ENCODE measurements at places on chromosomes 16 and 17. TPM values are rescaled to one million over a fixed set of nuclear protein-coding genes. Genes with fewer than 3 reads are reported as not detected.
A peak's percentile ranks its signal among the peaks of the same experiment; 100 is the strongest.

Gene TLCD3B
- 1.6 TPM for total RNA-seq

Gene RHBDL1
- 0.37 TPM for total RNA-seq

Gene DUSP3
- total RNA-seq = 6.0 TPM

DNA sequence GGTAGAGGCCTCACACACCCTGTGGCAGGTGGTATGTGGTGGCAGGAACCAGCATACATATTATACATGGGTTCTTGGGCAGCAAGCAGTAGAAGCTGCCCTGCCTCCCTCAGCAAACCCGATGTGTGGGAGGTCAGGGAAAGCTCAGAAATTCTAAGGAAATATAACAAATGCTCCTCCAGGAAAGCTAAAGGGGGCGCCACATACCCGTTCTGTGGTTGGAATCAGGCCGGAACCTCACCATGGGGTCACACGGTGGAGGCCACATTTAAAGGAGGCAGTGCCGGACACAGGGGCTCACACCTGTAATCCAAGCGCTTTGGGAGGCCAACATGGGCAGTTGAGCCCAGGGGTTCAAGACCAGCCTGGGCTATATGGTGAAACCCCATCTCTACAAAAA is 12.4 kb upstream of the KATNB1 start:
- H3K36me3 ChIP-seq = no peaks in the 10 kb centered on the region
- DNase-seq = no peak
- no peak overlapping the region for H3K4me3 ChIP-seq
- H3K27me3 ChIP-seq = no peaks in the 10 kb centered on the region
- peaks cover 4% of the 10 kb centered on the region for H3K4me1 ChIP-seq

GRCh38 chr16:88366032-88366703 is 16.6 kb upstream of the ZNF469 start:
- H3K27me3 ChIP-seq = peaks cover 20% of the 10 kb centered on the region
- DNase-seq = no peak
- no peaks in the 10 kb centered on the region for H3K36me3 ChIP-seq
- H3K4me1 ChIP-seq = no peaks in the 10 kb centered on the region
- H3K27ac ChIP-seq = no peak overlapping the region
- no peak overlapping the region for H3K4me3 ChIP-seq

- no peaks in the 10 kb centered on the region for H3K27me3 ChIP-seq
- DNase-seq = no peak
- H3K27ac ChIP-seq = no peak overlapping the region
- H3K4me3 ChIP-seq = no peak overlapping the region
Measured at GRCh38 chr17:81438688-81439087, 43.4 kb downstream of the BAHCC1 start.

GRCh38 chr16:68000450-68000849 is 1.2 kb upstream of the DPEP2 start:
- H3K4me3 ChIP-seq = no peak overlapping the region
- no peaks in the 10 kb centered on the region for H3K27me3 ChIP-seq
- H3K36me3 ChIP-seq = peaks cover 4% of the 10 kb centered on the region
- DNase-seq = no peak
- H3K4me1 ChIP-seq = peaks cover 35% of the 10 kb centered on the region
- H3K27ac ChIP-seq = peak overlapping the region; percentile 81

GRCh38 chr17:50725769-50726655 is 6.6 kb downstream of the LUC7L3 start:
- H3K27me3 ChIP-seq = no peaks in the 10 kb centered on the region
- H3K4me1 ChIP-seq = peaks cover 56% of the 10 kb centered on the region
- no peak overlapping the region for H3K27ac ChIP-seq
- no peak for DNase-seq
- H3K4me3 ChIP-seq = no peak overlapping the region
- H3K36me3 ChIP-seq = peaks cover 33% of the 10 kb centered on the region

Gene STAT5B
- 112 TPM for total RNA-seq

Gene CCL4L2
- total RNA-seq = 22.8 TPM

- no peaks in the 10 kb centered on the region for H3K27me3 ChIP-seq
- no peaks in the 10 kb centered on the region for H3K36me3 ChIP-seq
- no peak for DNase-seq
Measured at GRCh38 chr16:89586853-89587252, 11.3 kb downstream of the CPNE7 start.

GRCh38 chr17:81494626-81495377 is 17.8 kb downstream of the ACTG1 start:
- no peak overlapping the region for H3K4me3 ChIP-seq
- H3K27ac ChIP-seq = no peak overlapping the region
- H3K36me3 ChIP-seq = no peaks in the 10 kb centered on the region

DNA sequence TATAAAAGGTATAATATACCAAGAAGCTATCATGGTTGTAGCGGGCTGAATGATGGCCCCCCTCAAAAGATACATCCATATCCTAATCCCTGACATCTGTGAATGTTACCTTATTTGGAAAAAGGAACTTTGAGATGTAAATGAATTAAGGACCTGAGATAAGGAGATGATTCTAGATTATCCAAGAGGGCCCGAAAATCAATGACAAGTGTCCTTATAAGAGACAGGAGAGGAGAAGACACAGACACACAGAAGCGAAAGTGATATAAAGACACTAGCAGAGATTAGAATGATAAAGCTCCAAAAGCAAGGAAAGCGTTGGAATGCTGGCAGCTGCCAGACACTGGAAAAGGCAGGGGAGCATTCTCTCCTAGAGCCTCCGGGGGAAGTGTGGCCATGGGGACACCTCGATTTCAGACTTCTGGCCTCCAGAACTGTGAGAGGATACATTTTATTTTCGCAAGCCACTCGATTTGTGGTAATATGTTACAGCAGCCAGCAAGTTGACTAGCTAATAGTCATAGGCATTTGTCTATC is 12.5 kb upstream of the GP1BA start:
- H3K27me3 ChIP-seq = no peaks in the 10 kb centered on the region
- H3K36me3 ChIP-seq = peaks cover 2% of the 10 kb centered on the region
- H3K4me3 ChIP-seq = no peak overlapping the region
- DNase-seq = no peak

DNA sequence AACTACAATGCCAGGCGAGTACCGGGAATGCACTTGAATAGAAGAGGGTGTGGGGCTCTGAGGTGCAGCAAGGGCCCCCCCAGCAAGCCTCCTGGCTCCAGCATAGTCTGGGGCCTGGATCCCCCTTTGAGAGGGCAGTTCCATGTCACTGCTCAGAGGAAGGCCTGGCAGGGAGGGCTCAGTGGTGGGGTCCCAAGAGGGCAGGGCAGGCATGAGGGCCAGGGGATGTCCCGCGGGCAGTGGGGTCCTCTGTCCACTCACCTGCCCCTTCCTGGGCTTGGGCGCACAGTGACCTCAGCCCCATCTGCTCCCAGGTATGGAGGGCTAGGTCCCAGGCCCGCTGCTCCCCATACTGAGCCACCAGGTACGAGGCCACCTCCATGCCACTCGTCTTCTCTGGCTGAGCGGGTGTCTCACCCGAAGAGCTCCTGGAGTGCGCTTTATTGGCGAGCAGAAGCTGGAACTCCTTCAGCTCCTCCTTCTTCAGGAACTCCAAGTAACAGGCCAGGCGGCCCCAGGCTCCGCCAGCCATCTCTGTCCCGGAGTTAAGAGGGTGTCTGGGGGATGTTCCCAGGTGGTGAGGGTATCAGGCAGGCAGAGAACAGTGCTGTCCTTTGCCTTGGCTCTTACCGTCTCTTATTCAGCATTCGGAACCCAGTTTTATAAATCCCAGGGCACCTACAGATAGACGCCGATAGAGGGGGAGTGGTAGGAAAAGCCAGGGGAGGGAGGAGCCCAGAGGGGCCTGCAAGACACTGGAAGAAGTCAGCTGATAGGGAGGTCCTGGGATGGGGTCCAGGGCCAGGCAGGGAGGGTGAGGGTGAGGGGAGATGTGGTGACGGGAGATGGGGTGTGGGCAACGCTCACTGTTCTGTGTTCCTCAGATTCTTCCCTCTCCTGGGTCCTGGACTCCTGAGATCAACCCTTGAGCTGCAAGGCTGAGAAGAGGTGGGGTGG is 605 bp downstream of the NLRP1 start:
- peak; percentile 48 for DNase-seq
- H3K4me3 ChIP-seq = peak overlapping the region; percentile 88
- peaks cover 66% of the 10 kb centered on the region for H3K4me1 ChIP-seq
- peaks cover 36% of the 10 kb centered on the region for H3K36me3 ChIP-seq
- no peaks in the 10 kb centered on the region for H3K27me3 ChIP-seq

Gene MARVELD3
- total RNA-seq = not detected

DNA sequence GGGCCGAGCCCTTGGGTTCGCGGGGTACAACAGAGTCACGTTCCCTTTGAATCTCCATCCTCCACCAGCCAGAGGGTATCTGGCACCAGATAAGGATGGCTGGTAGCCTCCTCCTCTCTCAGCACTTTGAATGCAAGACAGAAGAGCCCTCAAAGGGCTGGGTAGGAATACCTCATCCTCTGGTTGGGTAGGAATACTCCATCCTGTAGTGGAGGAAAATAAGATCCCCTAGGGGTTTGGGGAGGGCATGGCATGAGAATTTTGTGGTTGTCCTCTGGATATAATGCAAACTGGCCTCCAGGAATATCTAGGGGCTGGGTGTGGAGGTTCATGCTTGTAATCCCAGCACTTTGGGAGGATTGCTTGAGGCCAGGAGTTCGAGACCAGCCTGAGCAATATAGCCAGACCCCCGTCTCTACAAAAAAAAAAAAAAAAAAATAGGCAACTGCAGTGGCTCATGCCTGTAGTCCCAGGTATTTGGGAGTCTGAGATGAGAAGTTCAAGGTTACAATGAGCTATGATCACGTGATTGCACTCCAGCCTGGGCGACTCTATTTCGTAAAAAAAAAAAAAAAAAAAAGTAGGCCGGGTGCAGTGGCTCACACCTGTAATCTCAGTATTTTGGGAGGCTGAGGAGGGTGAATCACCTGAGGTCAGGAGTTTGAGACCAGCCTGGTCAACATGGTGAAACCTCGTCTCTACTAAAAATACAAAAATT is 2.7 kb downstream of the IGFBP4 start:
- peaks cover 3% of the 10 kb centered on the region for H3K36me3 ChIP-seq
- peak overlapping the region; percentile 66 for H3K4me3 ChIP-seq
- peaks cover 13% of the 10 kb centered on the region for H3K27me3 ChIP-seq

DNA sequence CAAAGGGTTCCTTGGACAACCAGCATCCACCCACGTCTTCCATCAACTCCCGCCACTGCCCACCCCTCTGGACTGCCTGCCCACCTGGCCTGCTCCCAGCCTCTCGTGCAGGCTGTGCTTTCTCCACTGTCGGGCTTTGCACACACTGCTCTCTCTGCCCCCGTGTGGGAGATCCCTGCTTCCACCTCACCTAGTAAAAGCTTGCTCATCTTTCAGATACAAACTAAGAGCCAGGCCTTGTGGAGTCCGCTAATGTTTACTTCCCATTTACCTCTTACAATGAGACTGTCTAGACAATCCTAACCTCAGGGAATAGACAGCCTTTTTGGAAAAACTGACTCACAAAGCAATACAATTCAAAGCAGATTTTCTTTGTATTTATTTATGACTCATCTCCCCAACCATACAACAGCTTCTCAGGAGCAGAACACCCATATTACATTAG is 67.6 kb downstream of the USP31 start:
- no peak overlapping the region for H3K27ac ChIP-seq
- peaks cover 4% of the 10 kb centered on the region for H3K4me1 ChIP-seq
- DNase-seq = no peak
- no peaks in the 10 kb centered on the region for H3K27me3 ChIP-seq

GRCh38 chr17:61462719-61463315 is 10.6 kb downstream of the TBX4 start:
- peaks cover 7% of the 10 kb centered on the region for H3K4me1 ChIP-seq
- H3K4me3 ChIP-seq = no peak overlapping the region
- H3K27me3 ChIP-seq = peaks cover 69% of the 10 kb centered on the region
- no peak for DNase-seq
- no peak overlapping the region for H3K27ac ChIP-seq
- no peaks in the 10 kb centered on the region for H3K36me3 ChIP-seq

DNA sequence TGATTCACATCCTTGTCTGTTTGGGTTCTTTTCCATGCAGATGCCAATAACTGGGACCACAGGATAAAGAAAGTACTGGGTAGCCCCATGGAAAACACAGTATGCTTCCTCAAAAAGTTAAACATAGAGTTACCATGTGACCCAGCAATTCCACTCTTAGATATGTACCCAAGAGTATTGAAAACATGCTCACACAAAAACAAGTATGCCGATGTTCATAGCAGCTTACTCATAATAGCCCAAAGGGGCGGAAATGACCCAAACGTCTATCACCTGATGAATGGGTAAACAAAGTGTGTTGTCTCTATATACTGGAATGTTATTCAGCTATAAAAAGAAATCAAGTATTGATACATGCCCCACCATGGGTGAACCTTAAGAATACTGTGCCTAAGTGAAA is 55.4 kb downstream of the CYB5B start:
- no peak for DNase-seq
- H3K27me3 ChIP-seq = peaks cover 5% of the 10 kb centered on the region
- no peak overlapping the region for H3K4me3 ChIP-seq
- no peak overlapping the region for H3K27ac ChIP-seq
- H3K4me1 ChIP-seq = no peaks in the 10 kb centered on the region
- peaks cover 3% of the 10 kb centered on the region for H3K36me3 ChIP-seq

DNA sequence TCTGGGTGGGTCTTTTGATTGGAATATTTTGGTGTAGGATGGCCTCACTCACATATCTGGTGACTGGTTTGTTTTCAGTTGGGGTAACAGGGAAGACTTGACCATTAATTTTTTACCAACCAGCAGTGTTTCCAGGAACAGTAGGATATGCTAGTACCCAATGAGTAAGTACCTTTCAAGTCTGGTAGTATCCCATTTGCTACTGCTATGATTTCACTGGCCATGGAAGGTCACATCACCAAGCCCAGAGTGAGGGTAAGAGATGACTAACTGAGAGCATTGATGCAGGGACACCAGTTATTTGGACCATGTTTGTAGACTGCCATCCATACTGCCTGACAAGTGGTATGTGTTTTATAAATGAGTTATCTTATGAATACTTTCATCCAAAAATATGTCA is 277.7 kb downstream of the MAP2K6 start:
- no peak overlapping the region for H3K27ac ChIP-seq
- H3K27me3 ChIP-seq = no peaks in the 10 kb centered on the region
- H3K4me1 ChIP-seq = no peaks in the 10 kb centered on the region
- DNase-seq = no peak
- no peaks in the 10 kb centered on the region for H3K36me3 ChIP-seq
- H3K4me3 ChIP-seq = no peak overlapping the region

GRCh38 chr16:15608398-15609285 is 34.3 kb downstream of the MARF1 start:
- no peak overlapping the region for H3K4me3 ChIP-seq
- peak overlapping the region; percentile 21 for H3K27ac ChIP-seq
- no peaks in the 10 kb centered on the region for H3K27me3 ChIP-seq
- no peak for DNase-seq
- peaks cover 6% of the 10 kb centered on the region for H3K4me1 ChIP-seq
- H3K36me3 ChIP-seq = peaks cover 62% of the 10 kb centered on the region

DNA sequence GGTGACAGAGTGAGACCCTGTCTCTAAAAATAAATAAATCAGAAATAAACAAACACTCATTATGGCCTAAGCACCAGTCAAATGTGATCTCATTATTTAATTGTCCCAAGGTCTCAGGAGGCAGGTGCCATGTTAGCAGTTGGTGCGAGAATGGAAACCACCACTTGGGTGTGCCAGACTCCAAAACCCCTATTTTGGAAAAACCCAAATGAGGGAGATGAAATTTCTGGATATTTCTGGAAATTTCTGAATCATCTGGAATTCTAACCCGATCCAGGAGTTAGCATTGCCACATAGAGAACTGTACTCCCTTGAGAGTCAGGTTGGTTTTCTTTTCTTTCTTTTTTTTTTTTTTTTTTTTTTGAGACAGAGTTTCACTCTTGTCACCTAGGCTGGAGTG is 264.0 kb downstream of the XYLT1 start:
- no peak overlapping the region for H3K27ac ChIP-seq
- H3K4me1 ChIP-seq = no peaks in the 10 kb centered on the region
- H3K4me3 ChIP-seq = no peak overlapping the region
- H3K36me3 ChIP-seq = no peaks in the 10 kb centered on the region
- no peaks in the 10 kb centered on the region for H3K27me3 ChIP-seq

Gene CARD14
- total RNA-seq = not detected

GRCh38 chr16:4266372-4266771 is 6.5 kb downstream of the TFAP4 start:
- no peak overlapping the region for H3K27ac ChIP-seq
- peaks cover 19% of the 10 kb centered on the region for H3K4me1 ChIP-seq
- H3K36me3 ChIP-seq = peaks cover 13% of the 10 kb centered on the region
- no peak for DNase-seq
- H3K27me3 ChIP-seq = no peaks in the 10 kb centered on the region
